ENCODE measurements at places on chromosomes 2 and 18.

- DNase-seq, result no peak
Measured at GRCh38 chr2:15968280-15969178, 28.2 kb downstream of the MYCN start.

DNA sequence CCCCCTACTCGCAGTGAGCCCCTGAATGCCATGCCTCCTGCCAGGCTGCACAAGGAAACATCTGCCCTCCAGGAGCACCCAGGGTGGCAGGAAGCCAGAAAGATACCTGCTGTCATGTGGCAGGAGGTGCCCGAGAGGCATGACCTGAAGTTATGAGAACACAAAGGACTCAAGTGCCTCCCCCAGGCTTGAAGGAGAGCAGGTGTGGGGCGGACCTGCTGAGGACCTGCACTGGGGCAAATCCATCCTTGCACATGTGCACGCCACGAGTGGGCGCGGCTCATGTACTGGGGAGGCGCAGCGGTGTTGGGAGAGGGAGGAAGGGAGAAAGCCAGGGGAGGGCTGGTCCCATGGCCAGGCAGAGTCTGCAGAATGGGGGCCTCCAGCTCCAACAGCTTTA lies 26.9 kb downstream of the SDC1 start:
- DNase-seq, result no peak

GRCh38 chr2:8089596-8089995 lies 592.3 kb upstream of the ID2 start:
- DNase-seq, result no peak

DNA sequence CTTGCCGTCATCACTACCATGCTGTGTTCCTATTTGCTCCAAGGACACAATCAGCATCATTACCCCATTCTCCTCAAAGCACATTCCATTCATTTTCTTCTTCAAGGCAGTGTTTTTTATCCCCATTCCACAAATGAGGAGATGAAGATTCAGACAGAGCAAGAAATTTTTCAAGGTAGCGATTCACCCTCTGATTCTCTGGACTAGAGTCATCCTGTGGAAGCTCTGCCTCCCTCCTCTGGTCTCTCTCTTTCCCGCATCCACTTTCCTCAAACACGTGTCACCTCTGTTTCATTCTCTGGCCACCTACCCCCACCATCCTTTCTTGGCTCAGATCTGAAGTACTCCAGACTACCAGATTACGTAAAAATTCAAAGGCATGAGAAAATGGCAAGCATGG lies 297.9 kb downstream of the SOX11 start:
- no peak for DNase-seq

GRCh38 chr18:12165038-12165768 lies 71.6 kb downstream of the ANKRD62 start:
- DNase-seq, result no peak
